Tongue (tissue), 3 donors: ENCODE measurements at places on chromosomes 7 and 10. TPM values are rescaled to one million over a fixed set of nuclear protein-coding genes. Genes with fewer than 3 reads are reported as not detected.
A peak's percentile ranks its signal among the peaks of the same experiment; 100 is the strongest.

The ST8SIA6 gene
- 2.9 TPM for total RNA-seq

DNA sequence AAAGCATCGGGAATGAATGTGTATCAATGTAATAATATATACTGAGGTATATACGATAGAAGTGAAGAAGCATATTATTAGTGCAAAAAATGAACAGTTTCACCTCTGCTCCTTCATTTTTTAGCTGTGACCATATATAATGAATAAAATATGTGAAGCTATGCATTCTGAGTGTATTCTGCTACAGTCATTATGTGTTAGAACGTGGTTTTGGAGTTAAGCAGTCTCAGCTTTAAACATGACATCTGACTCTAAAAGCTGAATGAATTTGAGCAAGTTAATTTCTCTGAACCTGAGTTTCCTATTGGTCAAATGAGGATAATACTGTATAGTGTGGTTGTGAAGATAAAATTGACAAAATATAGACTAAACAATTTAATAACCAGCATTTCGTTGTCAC lies 358.1 kb downstream of the SUGCT start:
- DNase-seq, result no peak

The SLIT1 gene
- total RNA-seq, result 0.72 TPM

- peak; percentile 29 for DNase-seq
Measured at GRCh38 chr7:64793106-64793755, 997 bp upstream of the ZNF138 start.

DNA sequence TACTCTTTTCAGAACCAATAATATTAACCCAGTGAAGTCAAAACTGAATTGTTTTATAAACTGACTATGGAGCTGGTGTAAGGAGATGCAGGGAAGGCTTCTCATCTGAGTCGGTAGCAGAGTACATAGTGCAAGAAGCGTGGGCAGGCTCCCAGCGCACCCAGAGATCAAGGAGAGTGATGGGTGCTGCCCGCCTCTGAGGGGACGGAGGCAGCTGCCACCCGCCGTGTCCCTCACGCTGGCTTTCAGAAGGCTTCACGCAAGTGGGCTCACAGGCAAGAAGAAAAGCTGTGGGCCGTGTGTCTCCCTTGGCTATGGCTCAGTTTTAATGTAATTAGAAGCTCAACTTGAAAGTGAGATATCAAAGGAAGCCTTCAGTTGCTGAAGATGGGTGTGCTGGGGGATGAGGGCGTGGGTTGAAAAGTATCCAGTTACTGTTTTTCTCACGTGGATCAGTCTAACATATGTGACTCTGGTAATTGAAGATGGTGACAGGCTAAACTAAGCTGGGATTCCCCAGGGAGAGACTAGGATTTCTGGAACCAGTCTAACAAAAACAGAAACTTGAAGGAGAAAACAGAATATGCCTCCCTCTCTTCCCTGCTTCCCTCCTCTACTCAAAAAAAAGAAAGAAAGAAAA lies 159.9 kb downstream of the MGMT start:
- DNase-seq, result peak; percentile 79

The CALHM1 gene
- total RNA-seq, result 0.10 TPM

GRCh38 chr7:36683695-36684357 lies 40.5 kb downstream of the AOAH start:
- DNase-seq, result no peak

DNA sequence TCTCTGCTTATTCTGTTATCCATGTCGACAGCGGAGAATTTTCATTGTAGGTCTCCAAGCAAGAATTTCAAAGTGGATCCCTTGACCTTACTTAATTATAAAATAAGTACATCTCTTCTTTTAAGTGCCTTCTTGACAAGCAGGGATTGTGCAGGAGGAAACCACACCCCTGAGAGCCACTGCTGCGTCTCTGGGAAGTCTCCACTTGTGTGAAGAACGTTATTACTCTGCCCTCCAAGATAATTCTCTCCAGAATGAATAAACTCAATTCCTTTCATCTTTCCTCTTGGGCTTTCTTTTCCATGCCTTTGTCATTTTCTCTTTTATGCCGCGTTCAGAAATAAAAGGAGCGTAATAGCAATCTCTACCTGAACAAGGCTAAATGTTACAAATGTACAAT lies 1030.9 kb upstream of the LRRTM3 start:
- no peak for DNase-seq

DNA sequence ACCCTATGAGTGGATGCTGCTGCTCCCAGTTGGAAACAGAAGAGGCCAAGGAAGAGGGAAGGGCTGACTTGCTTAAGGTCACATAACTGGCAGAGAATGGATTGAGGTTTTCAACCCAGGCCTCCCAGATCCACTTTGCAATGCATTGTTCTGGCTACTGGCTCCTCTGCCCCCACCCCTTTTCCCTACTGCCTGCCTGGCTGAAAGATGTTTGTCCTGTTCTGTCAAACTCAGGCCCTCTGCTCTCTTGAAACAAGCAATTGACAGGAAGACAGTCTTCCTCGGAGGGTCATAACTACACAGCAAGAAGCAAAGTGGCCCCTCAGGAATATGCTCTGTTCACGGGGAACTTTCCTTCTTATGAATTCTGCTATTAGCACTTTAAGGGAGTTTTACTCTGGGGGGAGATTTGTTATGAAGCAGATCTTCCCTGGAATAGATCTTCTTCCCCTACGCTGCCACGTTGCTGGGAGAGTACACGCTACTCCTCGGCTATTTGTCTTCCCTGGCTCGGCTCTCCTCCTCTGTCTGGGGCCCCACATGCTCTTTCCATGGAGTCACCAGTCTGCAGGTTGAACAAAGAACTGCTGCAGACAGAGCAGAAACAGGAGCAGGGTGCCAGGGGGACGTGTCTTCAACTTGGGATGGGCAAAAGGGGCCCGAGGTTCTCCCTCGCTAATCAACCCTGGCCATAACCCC lies 436.1 kb downstream of the TYW1 start:
- DNase-seq, result peak; percentile 81

DNA sequence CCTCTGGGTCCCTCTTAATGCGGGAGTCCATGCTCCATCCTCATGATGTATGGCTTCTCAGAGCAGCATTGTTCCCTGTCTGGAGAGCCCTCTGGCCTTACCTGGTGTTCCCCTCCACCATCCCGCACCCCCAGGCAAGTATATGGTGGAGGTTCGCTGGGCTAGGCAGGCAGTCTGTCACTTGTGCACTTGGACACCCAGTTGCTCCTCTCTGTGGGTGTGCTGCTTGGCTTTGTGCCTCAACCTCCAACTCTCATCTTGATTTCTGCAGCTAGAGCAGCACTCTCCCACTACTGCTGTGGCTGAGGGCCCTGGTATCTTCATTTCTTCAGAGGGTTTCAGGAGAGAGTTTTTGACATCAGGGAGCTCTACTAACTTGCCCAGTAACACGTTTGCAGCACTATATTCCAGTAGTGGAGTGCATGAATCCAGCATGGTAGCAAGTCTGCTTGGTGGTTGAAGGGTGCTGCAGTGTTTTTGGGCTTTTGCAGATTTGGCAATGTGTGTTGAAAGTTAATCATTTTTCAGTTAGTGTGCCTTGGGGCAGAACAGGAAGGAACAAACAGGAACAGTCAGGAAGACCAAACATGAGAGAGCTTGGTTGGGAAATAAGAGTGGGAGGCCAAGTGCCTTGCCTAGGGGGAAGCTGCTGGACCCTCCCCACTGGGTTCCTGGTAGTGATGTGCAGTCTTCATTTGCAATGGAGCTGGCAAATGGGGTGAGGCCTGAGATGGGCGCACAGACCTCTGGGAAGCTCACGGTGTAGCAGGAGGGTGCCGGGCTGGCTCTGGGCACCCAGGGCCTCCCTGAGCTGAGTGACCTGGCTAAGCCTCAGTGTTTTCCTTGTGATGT lies 37.4 kb downstream of the TSPAN14 start:
- no peak for DNase-seq

GRCh38 chr7:139901056-139901795 lies 72.2 kb downstream of the TBXAS1 start:
- DNase-seq, result no peak

The ACTR3C gene
- 12.1 TPM for total RNA-seq

DNA sequence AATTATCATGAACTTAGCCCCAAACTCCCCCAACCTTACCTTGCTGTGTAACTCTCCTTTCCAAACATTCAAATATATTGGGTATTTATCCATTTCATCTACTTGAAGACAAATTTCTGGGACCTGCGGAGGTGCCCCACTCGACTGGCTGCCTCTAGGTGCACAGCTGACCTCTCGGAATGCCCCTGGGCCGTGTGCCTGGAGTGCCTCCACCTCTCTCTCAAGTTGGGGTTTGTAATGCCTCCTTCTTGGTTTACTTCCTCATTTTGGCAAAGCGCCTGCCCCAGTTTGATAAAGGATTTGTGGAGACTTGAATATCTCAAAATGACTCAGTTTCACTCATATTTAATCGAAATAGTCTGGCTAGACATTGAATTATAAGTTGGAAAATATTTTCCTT lies 16.6 kb downstream of the ZNF777 start:
- no peak for DNase-seq

GRCh38 chr10:43115881-43116595 lies 22.2 kb upstream of the CSGALNACT2 start:
- DNase-seq, result no peak

The INHBA gene
- 5.5 TPM for total RNA-seq

DNA sequence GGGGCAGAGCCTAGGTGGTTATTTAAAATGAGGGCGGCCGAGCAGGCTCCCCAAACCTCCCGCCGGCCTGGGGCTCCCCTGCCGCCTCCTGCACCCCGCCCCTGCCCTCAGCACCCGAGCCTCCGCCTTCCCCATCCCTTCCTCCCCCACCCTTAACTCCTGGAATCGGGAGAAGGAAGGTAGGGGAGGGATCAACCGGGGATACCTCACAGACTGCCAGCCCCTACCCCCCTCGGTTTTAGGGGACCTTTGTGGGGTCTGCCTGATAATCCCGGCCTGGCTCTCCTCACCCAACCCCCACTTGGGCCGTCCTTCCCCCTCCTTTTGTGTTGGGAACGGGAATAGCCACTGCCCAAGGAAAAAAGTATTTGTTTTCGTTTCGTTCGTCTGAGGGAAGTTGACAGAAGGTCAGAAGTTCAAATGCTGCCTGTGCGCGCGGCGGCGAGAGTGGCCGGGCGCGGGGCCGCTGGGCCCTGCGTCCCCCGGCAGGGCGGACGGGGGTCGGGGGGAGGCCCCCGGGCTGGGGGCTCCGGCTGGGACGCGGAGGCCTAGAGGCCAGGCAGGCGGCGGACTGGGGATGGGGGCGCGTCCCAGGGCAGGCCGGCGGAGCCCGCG lies 2.8 kb downstream of the SHH start:
- no peak for DNase-seq

The IFIT1 gene
- 42.4 TPM for total RNA-seq

- DNase-seq, result no peak
Measured at GRCh38 chr10:102661658-102662028, 17.4 kb downstream of the TRIM8 start.

DNA sequence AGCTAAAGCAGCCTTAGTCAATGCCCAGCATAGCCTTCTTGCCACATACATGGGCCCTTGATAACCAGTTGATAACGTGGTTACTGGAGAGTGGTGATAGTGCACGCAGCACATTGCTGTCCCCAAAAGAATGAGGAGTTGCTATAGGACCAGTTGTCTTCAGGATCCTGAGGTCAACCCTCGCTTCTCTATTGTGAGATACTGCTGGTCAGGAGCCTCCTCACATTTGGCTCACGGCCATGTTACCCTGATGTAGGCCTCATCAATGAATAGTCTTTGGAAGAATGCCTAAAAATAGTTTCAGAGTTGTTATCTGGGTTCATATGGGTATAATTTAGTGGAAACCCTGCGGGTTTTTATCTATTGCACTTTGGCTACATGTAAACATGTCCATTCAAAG lies 230.7 kb downstream of the VTI1A start:
- DNase-seq, result peak; percentile 35

DNA sequence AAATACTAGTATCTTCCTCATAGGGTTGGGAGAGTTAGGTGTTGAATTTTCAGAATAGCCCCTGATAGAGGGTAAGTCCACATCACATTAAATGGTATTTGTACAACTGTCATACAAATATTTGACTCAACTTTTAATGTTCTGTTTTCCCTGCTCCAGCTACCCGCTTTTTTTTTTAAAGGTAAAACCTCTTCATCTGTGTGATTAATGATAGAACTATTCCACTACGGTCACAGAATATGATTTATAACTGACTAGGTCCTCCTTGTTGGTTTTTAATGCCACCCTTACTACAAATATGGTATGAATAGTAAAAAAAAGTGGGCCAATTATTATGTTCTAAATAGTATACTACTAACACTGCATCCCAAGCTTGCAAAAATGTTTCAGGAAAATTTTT lies 15.6 kb upstream of the NRP1 start:
- no peak for DNase-seq

DNA sequence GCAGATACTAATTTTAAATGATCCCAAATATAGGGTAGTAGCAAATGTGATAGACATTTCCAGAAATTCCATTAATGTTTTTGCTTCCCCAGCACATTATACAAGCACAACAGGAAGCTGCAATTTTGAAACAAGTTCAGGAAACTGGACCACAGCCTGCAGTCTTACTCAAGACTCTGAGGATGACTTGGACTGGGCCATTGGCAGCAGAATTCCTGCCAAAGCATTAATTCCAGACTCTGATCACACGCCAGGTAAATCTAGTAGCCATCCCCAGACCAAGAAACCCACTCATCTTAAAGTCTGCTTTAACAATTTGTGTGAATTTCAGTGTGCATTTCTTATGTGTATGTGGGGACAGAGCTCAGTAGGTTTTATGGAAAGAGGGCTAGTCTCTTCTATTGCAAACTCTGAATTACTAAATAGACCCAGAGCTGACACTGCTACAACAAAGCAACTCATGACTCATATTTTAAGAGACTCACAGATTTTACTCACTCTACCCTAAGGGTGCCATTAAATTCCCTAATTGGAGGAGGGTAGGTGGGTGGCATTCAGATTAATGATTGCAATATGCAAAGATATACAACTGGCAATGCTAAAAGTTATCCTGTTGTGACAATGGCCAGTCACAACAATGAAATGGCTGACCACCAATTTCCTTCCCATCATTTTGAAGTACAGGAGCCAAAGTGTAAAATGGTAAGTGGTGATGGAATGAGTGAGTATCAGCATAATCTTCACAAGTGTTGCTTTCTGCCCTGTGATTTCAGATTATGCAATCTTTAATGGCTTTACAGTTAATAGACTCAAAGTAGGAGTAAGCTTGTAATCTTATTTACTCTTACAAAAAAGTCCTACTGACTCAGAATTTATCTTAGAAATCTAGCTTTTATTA lies 317.6 kb upstream of the PLXDC2 start:
- DNase-seq, result no peak

- no peak for DNase-seq
Measured at GRCh38 chr10:93059975-93060886, at the start of gene CYP26C1. Gene CYP26C1 (plus strand): TSS chr10:93060798. CDS start chr10:93061264, 466 bp downstream.

DNA sequence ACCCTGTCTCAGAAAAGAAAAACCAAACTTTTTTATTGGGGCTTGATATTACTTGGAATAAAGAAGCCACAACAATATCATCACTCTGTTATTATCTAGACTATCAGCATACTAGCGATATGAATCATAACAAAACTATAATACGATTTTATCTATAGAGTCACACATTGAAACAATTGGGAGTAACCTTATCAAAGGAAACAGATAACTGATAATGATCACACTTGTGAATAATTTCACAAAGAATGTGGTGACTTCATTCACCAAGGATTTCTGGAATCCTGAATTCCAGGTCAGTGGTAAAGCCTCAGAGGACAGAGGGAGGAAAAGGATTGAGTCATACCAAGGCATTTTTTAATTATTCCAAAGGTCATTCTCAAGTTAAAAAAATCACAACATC lies 32.1 kb upstream of the NMT2 start:
- DNase-seq, result no peak
